ENCODE measurements at places on chromosomes 3 and 15.

DNA sequence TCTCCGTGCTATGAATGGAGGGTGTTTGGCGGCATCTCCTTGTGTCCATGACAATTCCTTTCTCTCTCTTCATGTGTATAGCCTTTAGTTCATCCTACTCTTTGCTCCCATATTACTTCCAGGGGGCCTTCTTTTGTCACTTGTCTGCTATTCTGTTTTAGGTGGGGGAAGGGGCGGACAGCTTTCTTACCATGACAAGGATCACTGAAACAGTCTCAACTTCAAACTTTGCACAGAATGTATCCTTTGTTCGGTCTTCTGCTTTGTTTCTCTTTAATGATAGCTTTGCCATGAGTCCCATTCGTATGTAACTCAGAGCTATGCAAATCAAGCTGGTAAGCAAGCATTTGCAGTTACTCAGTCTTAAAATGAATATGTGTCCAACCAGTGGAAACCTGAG lies 294.2 kb downstream of the TIGIT start:
- no peak for DNase-seq

- DNase-seq, result no peak
These were observed 60.6 kb downstream of the LSAMP start for GRCh38 chr3:116384717-116385116.

GRCh38 chr15:63338170-63338569 lies 43.5 kb downstream of the CA12 start:
- no peak for DNase-seq

DNA sequence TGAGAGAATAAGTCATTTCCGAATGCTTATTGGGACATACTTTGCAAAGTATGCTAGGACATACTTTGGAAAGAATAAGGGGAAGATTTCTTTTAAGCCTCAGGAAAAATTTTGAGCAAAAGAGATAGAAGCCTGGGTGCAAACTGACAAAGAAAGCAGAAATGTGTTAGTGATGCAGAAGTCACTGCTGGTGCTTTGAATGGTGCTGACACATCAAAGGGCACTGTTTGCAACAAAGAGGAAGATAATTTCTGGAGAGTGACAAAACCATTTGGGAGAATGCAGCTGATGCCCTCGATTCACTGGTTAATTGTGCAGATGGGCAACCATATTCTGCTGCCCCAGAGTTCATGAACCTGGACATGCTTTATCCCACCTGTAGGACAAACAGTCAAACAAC lies 11.0 kb upstream of the RAP2B start:
- DNase-seq, result no peak

DNA sequence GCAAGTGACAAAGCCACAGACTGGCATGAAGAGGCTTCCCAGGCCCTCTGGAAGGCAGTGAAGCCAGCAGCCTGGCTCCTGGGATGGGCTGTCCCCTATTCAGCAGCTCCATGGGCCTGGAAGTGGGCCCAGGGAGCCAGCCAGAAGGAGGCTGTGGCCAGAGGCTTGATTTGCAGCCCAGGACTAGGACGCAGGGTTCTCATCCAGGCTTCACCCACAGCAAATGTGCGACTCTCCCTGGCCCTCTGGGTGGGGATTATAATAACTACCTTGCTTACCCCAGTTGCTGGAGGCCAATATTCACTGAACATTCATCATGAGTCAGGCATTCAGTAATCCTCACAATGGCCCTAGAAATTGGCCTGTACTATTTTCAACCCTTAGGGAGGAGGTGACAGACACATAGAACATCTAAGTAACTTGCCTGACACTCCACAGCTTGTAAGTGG lies 24.6 kb upstream of the SRP14 start:
- no peak for DNase-seq
